Activated CD4-positive, alpha-beta T cell treated with anti-CD3 and anti-CD28 coated beads for 48 hours (primary cell): ENCODE measurements at places on chromosomes 4 and X.

DNA sequence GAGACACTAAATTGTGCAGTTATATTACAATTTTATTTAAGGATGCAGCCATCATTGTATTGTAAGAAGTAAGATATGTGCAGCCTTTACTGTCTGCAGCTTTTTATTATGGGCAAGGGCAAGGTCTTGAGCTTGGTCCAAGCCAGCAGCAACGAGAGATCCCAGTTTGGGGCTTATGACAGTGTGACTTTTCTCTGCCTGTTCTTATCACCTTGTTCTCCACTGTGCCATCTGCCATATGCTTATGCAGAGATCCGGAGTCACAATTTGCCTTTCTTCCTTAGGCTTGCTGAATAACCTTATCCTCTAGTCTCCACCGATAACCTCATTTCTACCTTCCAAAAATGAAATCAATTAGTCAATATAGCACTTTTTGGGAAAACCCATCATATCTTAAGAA lies 30.4 kb downstream of the MAPK10 start:
- DNase-seq: no peak

- no peak for DNase-seq
Observed at GRCh38 chrX:8813036-8813435, 11.9 kb upstream of the FAM9A start.

- DNase-seq: no peak
Observed at GRCh38 chr4:104868958-104869357, 277.7 kb upstream of the TET2 start.

- peak; percentile 36 for DNase-seq
Observed at GRCh38 chrX:17376431-17377077, 1.6 kb downstream of the NHS start.

DNA sequence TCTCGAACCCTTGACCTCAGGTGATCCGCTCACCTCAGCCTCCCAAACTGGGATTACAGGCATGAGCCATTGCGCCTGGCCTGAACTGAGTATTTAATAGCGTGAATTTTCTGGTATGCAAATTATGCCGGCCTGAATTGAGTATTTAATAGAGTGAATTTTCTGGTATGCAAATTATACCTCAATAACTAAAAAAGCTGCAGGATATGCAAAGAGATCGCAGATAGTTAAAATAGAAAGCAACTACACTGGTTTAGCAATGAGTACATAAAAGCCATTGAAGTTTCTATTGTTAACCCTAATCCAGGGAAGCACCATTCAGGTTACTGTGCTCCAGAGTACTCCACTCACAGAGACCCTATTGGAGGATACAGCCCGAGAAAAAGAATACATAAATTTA lies 22.8 kb downstream of the FBXW7 start:
- DNase-seq: no peak

DNA sequence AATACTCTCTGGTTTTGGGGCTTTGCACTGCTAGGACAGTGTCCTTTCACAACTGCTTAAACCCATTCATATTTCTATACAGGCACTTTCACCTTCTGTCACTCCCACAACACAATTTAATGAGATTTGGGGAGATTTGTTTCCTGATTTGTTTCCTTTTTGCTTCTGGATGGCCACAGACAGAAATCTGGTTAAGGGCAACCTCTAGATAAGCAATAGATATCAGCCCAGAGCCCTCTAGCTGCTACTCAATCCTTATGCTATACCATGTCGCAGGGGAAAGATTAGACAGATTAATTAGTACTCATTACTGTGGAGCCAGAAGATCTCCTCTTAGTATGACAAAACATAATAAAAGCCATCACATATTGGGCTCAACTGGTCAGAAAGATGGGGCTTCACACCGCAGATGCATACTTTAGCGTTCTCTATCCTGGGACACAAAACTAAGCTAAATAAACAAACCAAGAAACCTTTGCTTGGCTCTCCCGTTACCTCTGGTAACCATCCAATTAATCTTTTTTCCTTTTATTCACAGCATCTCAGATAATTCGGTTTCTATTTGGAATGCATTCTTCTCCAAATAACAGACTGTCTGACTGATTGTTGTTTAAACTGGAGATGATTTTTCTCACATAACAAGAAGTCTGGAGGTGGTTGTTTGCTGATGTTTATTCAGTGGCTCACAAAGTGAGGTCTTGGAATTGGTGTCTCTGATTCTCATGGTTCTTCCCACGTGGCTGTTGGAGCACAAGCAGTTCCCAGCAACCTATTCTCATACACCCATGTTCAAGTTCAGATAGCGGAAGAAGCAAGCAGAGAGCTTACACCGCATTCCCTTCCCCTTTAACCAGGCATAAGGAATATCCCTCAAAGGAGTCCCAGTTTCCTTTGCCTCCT lies 41.0 kb upstream of the ZNF330 start:
- DNase-seq: no peak

GRCh38 chr4:185202984-185203485 lies 765 bp downstream of the CFAP97 start:
- DNase-seq: peak; percentile 17

DNA sequence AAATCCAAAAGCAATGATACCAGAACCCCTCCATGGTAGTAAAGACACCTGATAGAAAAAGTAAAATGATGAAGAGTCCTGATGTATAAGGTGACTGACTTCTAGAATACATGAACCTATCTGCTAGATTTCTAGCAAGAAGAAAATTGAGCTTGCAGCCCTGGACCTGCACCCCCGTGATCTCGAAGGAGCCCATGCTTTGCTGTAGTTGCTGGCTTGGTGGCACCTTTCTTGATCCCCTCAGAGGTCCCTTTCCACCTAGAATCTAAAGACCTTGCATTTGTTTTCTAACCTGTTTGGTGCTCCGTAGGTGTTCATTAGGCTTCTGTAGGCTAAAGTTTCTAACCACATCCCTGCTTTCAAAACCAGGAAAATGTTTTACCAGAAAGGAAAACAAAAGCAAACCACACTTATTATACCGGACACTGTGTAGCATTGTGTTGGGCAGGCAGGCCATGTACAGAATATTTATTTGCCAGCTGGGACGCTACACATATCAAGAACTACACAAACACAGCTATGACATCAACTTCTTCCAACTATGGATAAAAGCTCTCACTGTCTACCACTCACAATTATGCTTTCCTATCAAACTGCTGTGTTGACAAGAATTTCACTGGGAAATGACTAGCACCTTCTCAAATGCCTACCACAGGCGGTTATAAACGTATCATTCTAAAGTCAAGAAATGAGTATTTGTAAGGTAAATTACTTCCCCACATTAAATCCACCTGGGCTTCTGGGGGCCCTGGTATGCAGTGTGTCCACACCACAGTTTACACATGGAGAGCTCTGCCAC lies 316.2 kb downstream of the UNC5C start:
- no peak for DNase-seq

- DNase-seq: no peak
Observed at GRCh38 chrX:134803060-134803459, 144.8 kb upstream of the PLAC1 start.

- DNase-seq: no peak
Observed at GRCh38 chrX:72020788-72021187, 110.1 kb downstream of the NHSL2 start.

DNA sequence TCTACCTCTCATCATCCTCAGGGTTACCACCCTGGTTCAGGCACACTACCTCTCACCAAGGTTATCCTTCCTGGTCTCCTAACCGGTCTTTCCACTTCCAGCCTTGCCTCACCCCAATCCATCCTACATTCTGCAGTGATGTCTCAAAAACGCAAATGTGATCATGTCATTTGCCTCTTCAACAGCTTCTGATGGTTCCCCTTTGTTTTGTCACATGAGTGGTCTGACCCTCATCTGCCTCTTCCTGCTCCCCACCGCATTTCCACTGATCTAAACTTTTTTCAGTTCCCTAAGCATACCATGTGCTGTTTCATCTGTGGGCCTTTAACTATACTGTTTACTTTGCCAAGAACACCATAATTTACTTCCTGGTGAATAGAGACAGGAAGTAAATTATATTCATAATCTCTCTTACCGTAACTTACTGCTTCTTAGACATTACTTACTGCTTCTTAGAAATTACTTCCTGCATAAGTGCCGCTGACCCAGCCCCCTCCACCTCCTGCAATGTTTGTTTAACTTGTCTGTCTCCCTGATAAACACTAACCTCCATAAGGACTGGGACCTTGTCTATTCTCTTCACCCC lies 27.1 kb upstream of the NSUN7 start:
- DNase-seq: peak; percentile 22

DNA sequence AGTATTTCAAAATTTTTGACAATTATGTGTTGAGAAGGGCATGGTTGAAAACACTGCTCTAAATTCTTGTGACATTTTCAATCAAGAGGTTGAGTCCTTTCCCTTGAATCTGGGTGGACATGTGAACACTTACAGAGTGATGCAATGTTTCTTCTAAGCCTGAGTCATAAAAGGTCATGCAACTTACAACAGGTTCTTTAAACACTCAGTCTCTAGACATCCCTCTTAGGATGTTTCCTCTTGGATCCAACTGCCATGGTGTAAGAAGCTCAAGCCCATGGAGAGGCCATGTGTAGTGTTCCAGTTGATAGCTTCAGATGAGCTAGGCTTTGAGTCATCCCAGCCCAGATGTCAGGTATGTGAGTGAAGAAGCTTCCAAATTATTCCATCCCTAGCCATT lies 232.2 kb upstream of the MAOA start:
- DNase-seq: no peak

- no peak for DNase-seq
Observed at GRCh38 chr4:169601016-169601771, 11.2 kb downstream of the NEK1 start.

DNA sequence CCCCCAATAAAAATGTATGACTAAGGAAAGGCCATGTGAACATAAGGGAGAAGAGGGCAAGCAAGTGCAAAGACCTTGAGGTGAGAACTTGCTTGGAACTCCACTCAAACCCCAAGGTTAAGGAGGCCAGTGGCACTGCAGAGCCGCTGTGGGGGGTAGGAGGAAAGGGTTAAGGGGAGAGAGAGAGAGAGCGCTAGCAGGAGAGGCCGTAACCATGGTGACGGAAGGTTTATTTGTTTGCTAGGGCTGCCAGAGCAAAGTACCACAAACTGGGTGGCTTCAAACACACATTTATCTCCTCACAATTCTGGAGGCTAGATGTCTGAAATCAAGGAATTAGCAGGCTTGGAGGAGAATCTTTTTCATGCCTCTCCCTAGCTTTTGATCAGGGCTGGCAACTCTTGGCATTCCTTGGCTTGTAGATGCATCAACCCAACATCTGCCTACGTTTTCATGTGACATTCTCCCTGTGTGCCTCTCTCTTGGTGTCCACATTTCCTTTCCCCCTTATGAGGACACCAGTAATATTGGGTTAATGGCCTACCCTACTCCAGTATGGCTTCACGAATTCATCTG lies 35.2 kb downstream of the SMIM20 start:
- DNase-seq: no peak

- DNase-seq: no peak
Observed at GRCh38 chr4:9976781-9977180, 44.5 kb downstream of the SLC2A9 start.

DNA sequence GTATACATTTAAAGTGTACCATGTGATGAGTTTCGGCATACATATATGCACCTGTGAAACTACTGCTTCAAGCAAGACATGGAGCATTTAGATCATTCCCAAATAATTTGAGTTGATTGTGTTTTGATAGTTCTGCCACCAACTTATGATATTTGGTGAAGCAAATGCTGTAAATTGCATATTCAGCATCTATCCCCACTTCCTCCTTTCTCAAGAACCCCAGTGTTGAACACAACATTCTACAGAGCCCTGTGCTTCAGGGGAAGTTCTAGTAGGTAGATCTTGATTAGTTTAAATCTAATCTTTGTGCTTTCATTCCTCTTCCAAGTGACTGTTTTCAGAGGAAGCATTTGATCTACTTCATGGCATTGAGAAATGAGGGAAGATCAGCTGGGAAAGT lies 5.4 kb upstream of the SHROOM3 start:
- no peak for DNase-seq

DNA sequence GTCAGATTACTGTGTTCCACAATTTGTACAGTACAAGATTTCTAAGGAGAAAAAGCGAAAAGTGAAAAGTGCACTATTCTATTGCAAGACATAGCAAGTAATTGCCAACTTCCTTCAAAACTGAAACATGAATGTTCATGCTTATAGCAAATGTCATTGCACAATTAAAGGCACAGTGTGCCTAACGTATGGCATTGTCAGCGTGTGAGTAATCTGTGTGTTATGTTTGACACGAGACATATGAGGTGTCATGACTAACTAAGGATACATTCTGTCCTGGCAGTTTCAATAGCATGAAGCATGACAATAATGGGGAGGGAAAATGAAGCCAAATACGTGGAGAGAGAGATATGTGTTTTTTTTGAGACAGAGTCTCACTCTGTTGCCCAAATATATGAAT lies 33.6 kb upstream of the TBC1D9 start:
- DNase-seq: no peak
